CD4-positive, alpha-beta T cell treated with Interleukin-6 at 100 ng/mL for 8 hours (primary cell): ENCODE measurements at places on chromosomes 5 and 9.

DNA sequence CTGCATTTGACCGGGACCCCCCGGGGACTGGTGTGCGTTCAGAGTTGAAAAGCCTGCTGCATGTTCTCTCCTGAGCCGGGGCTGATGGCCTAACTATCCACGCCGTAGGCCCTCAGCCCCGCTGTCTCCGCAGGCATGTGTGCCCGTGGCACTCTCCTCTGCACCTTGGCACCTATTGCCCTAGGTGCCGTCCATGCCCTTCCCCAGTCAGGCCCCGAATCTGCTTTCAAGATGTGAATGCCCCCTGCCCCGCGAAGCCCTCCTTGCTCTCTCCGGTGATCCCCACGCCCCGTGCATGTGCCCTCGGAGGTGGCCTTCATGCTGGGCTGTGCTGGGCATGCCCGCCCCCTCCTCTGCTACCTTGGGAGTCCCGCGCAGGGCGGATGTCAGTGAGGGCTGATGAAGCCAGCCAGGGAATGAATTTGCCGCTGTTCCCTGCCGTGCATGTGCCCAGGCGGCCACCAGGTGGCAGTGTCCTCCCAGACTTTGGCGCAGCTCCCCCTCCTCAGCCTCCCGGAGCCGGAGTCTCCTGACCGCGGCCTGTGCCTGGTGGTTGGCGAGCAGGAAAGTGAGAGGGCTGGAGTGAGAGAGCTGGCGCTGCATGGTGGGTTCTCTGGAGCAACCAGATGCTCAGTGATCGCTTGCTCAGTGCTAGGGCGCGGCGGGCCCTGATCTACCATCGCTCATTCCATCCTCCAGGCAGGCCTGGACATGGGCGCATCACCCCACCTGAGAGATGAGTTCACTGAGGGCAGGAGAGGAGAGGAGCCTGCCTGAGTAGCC lies 112.9 kb upstream of the LMX1B start:
- peak; percentile 63 for DNase-seq

DNA sequence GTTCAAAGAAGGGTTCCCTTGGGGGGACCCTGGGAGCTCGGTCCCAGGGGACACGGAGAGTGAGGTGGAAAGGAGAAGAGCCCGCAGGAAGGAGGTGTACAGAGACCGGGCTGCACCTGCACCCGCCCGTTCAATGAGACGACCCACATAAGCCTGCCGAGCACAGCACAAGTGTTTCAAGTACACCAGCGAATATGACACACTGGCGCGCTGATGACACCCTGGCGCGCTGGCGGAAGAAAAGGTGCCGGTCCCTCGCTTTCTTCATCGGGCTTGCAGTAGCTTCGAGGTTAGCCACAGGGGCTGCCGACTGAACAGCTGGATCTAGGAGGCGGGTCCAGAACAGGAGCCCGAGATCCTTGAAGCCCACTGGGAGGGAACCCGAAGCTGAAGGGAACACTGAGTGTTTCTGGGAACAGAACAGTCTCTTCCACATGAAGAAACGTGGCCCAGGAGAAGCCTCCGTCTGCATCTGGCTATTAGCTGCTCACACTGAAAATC lies 1.4 kb downstream of the TBC1D9B start:
- DNase-seq = no peak

- DNase-seq = no peak
Measured at GRCh38 chr5:11268891-11269290, 507.9 kb upstream of the DAP start.

DNA sequence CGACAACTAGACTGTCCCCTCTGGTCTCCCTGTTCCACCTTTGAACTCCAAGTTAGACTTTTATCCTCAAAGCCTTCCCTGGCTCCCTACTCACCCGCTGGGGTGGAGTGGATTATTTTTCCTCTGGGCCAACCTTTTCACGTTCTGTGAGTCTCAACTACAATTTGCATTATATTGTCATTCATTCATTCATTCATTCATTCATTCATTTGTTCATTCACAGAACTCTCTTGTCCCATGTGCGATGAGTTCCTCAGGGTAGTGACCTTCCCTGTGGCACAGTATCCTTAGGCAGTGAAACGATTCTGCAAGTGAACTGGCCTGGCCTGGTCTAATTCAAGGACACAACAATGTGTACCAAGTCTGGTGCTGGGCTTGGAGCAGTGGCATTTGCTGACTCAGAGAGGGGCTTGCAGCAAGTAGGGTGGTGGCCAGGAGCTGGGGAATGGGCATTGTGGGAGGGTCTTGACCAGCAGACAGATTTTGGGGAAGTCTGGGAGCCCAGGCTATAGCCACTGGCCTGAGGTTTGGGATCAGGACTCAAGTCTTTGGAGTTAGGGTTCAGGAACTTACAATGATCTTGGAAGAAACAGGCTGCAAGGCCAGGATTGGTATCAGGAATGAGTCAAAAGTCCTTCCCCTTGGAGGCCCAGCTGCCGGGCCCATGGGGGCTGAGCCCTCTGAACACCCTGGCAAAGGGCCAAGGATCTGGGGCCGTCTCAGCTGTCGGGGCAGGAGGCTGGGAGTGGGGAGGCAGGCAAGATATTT lies 37.2 kb upstream of the COL15A1 start:
- DNase-seq = no peak

DNA sequence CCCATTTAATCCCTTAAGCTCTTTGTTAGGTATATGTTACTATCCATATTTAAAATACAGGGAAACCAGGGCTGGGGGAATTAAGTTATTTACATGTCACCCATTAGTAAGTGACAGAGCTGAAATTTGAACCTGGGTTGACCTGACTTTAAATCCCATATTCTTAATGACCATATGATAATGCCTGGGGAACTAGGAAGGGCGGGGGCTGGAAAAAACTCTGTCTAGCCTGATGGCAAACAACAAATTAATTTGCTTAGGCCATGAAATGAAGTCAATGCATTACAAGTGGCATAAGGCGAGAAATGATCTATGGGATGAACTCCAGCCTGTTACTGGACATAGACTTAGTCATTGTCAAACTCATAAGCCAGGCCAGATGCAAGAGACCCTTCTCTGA lies 325.7 kb upstream of the WWC1 start:
- no peak for DNase-seq

GRCh38 chr9:86756576-86757381 lies 190.5 kb downstream of the GAS1 start:
- DNase-seq = no peak

DNA sequence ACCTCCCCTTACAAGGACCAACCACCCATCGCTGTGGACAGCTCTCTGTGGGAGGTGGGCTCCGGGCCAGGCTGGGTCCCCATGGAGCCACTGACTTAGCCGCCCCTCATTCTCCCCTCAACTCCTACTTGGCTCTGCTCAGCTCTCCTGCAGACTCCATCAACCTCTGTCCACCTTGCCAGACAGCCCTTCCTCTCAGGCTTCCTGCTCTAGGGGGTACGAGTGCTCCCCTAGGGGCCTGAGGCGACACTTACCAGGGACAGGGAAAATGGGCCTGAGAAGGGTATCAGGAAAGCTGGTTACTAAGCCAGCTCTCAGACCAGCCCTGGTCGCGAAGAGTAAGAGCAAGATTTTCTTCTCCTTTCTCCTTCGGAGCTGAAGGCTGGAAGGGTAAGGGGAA lies 43.9 kb downstream of the SHB start:
- no peak for DNase-seq

DNA sequence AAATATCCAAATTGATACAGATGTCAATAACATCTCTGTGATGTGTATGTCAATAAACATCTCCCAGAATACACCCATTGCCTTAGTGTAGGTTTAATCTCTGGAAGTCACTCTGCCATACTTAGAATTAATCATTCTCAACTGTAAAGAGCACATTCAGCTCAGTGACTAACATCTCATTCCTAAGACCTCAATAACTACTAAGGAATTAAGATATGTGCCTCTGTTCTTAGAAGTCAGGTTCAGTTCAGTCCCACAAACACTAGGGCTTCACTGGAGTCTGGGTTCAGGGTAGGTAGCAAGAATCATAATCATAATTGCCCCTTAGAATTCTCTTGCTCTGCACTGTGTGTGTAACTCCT lies 31.7 kb downstream of the UGCG start:
- DNase-seq = no peak

DNA sequence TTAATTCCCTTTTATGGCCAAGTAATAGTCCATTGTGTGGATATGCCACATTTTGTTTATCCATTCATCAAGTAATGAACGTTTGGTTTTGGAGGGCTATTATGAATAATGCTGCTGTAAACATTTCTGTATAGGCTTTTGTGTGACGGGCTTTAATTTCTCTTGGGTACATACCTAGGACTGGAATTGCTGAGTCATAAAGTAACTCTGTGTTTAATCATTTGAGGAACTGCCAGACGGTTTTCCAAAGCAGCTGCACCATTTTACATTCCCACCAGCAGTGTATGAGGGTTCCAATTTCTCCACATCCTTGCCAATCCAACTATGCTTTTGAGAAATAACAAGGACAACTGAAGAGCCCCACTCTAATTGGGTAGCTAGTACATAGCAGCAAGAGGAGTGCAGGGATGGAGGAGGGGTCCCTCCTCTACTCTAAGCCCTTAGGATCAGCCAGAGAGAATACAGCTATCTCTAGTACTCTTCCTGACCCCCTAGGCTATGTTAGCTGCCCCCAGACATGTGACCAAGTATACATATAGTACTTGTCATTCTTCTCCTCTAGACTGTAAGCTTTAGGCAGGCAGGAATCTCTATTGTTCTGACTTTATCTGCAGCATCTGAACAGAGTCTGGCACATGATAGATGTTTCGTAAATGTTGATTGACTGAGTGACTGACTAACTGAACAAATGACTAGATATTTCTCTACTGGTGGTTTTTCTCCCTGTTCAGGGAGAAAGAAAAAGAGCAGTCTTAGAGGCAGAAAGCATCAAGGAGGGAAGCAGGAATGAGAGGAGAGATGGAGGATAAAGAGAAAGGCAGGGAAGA lies 22.1 kb upstream of the MATR3 start:
- DNase-seq = no peak

DNA sequence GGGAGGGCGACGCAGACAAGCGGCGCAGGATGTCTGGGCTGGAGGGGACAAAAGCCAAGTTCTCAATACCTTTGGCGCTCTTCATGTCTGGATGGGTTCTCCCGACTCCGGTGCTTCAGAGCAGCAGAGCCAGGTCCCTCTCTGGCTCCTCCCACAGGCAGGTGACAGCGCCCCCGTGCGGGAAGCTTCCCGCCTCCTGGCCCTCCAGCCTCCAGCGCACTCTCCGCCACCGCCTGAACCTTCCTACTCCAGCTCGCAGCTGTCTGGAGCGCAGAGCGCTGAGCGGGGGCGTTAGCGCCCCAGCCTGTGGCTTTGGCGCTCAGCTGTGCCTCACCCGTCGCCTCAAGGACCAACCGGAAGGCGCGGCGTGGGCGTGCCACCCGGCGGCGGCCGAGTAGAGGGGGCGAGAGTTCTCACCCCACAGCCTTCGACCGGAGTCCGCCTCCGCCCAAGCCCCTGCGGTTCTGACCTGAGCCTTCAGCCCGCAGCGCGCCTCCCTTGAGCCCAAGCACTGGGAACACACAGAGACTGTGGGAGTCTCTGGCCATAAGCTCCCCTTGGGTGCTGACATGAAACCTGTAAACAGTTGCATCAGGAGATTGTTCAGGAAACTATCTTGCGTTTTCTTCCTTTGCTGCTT lies at the start of gene SLCO4C1:
Gene SLCO4C1 (minus strand): TSS at position 107 of the 640 bp plus-strand sequence. CDS start 22 bp downstream, at position 85.
- DNase-seq = peak; percentile 71

DNA sequence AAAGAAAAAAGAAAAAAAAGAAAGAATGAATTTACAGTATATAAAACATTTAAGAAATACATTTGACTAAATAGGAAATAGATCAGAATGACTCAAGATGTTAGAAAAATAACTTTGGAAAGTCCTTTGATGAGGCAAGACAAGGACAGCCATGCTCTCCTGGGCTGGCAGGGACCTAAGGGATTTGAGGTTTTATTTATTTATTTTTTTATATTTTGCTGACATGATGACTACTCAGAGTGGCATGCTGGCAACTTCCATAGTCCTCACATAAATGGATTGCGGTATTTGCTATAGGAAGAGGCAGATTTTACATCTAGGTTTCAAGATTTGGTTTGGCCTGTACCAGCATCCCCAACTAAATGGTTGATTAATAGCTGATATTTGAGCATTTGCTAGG lies 17.7 kb downstream of the SLC28A3 start:
- DNase-seq = no peak

DNA sequence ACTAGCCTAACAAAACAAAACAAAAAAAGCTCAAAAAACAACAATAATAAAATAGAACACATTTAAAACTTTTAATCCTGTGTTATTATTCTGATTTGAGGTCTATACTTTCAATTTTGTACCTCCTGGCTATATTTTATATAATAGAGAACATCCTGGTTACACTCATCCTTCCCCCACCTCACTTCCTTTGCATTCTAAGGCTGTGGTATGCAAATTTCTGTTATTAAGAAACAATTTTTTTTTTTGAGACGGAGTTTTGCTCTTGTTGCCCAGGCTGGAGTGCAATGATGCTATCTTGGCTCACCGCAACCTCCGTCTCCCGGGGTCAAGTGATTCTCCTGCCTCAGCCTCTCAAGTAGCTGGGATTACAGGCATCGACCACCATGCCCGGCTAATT lies 3.1 kb upstream of the RPL37 start:
- peak; percentile 9 for DNase-seq

- DNase-seq = no peak
Measured at GRCh38 chr9:21556581-21557427, 74.7 kb upstream of the IFNE start.

DNA sequence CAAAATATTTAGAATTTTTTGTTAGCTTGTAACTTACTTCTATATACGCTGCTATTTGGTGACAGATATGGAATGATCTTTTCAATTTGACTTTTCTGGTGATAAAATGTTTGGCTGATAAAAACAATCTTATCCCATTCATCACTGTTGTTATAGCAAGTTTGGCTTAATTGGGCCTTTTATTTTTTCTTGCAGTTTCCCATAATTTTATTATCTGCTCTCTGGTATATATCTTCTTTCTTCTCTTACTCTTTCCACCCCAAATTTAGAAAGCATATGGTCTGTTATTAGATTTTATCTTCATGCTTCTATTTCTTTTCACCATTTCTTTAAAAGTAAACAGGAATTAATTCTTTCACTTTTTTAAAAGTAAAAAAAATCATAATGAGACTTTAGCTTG lies 474.4 kb downstream of the TLE1 start:
- DNase-seq = no peak

DNA sequence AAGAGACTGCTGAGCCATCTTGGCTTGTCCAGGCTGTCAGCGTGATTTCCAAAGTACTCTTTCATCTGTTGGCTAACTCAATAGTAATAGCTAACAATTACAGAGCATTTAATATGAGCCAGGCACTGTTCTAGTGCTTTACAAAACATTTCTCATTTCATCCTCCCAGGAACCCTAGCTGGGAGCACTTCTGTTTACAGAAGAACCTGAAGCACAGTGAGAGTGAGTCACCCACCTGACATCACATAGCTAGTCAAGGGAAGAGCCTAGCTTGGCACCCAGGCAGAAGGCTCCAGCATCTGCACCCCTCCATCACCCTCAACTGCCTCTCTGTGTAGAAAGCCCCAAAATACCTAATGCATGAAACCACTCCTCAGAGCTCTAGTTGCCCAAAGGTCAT lies 57.5 kb upstream of the IQGAP2 start:
- no peak for DNase-seq

- no peak for DNase-seq
Measured at GRCh38 chr5:170161069-170161468, 55.4 kb downstream of the FOXI1 start.

GRCh38 chr5:115461506-115462290 lies 82.9 kb downstream of the FEM1C start:
- no peak for DNase-seq

GRCh38 chr5:96300976-96301375 lies 132.1 kb downstream of the PCSK1 start:
- DNase-seq = no peak

GRCh38 chr9:137611623-137612609 lies 6.4 kb downstream of the ARRDC1 start:
- DNase-seq = peak; percentile 29

GRCh38 chr9:137395666-137396010 lies 27.3 kb downstream of the EXD3 start:
- DNase-seq = no peak

GRCh38 chr5:66713998-66714397 lies 117.8 kb downstream of the MAST4 start:
- no peak for DNase-seq
